ENCODE measurements at places on chromosomes 7 and 10.

DNA sequence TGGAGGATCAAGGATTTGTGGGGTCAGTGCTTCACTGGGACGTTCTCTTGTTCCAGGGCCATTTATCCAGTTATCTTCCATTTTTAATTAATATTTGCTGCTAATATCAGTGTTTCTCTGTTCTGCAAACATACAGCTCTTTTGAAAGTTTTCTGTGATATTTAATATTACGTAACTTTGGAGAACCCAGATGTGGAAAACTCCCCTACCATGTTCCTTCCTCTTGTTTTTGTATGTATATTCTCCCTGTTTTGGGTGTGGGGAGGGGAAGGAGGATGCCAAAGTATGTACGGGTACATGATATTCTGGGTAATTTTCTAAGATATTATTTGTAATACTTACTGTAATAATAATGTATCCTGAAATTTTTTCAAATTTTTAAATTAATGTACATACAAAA, 55.9 kb downstream of the MYO3A start:
- no peak for DNase-seq

DNA sequence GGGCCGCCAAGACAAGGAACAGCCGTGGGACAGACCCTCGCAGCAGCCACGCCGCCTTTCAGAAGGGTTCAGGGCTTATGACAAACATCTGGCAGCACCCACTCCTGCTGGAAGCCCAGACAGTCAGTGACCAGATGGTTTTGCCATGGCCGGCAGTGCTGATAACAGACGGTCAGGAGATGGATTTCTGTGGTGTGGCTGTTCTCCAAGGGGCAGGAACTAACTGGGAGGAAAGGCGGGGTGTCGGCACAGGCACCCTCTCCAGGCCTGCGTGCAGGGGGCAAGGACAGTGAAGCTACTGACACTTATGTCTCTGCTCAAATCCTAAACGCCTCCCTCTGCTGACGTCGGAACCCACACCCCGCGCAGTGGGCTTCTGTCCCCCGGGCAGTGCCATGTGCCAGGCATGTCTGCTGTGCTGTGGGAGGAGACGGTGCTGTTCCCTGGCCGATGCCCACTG, 416.1 kb downstream of the DNAJB6 start:
- no peak for DNase-seq

DNA sequence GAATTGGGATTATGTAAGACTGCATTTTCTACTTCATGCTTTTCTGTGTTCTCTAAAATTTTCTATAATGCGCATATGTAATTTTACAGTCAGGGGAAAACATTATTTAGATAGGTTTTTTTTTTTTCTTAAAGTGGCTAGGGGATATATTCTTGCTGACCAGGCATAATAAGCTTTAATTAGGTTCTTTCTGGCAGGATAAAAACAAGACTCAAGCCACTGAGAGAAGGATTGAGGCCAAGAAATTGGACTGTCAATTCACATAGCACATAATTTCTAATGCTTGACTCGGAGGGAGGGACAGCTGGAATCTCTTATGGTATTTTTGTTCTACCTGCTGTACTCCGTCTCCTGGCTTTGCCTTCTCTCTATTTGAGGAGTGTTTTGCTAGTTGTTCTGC, 119.8 kb upstream of the NPVF start:
- DNase-seq, result no peak

GRCh38 chr7:87628780-87629569, 777 bp downstream of the RUNDC3B start:
- DNase-seq, result no peak

- DNase-seq, result no peak
Measured at GRCh38 chr7:97731736-97732564, at the start of gene TAC1. Gene TAC1, plus strand, starts transcription at chr7:97732086. Its CDS starts 527 bp downstream, at chr7:97732613.

GRCh38 chr10:88541116-88541626, 41.9 kb downstream of the RNLS start:
- DNase-seq, result no peak

- no peak for DNase-seq
Measured at GRCh38 chr7:149683181-149683580, 90.2 kb downstream of the ZNF467 start.

DNA sequence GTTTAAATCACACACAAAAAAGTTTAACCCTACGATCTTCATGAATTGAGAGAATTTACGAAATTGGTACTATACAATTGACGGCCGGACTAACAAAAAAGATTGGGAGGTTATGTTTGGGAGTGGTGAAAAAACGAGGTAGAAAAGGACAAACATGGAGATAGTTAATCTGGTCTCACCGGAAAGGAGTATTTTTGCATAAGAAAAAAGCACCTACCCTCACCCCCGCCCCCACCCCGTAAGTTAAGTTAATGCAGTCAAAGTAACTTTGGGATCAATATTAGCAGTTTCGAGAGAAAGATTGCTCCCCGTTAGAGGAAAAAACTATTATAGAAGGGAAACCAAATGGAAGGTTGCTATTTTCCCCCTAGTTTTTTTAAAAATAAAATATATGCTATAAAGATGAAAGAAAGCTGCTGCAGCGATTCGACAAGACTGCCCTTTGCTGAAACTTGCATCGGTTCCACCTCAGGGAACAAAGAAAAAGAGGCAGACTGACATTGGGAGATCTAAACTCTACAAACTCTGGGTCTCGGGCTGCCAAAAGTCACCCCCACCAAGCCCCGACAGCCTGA, 3.5 kb downstream of the SP8 start:
- DNase-seq, result no peak

- DNase-seq, result no peak
Measured at GRCh38 chr7:50281680-50282445, 22.7 kb upstream of the IKZF1 start.

DNA sequence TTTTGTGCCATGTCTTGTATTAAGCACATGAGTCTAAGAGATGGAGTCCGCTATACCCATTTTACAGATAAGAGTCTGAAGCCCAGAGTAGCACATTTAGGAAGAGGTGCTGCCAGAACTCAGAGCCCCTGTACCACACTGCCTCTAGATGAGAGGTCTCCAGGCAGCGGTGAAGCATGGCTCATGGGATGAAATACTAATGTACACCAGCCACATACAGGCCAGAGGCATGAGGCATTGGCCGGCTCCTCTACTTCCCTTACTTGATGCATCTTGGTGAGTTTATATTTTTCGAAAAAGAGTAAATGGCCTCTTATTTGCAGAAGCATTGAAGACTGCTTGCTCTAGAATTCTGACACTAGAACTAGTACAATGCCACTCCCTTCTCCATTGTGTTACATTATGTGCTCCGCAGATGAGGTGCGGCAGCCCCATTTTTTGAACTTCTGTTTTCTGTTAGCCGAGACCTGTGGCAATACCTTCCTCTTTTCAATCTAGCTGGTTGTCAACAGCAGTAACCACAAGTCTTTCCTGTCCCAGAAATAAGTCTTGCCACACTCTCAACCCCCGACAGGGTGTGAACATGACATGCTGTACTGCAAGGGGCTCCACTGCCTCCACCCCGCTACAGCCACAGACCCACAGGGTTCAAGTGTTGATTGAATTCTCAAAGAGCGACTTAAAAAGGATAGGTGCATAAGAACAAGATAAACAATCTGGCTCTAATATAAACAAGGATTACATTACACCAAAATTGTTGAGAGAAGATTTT, 145.3 kb downstream of the CELF2 start:
- DNase-seq, result no peak

DNA sequence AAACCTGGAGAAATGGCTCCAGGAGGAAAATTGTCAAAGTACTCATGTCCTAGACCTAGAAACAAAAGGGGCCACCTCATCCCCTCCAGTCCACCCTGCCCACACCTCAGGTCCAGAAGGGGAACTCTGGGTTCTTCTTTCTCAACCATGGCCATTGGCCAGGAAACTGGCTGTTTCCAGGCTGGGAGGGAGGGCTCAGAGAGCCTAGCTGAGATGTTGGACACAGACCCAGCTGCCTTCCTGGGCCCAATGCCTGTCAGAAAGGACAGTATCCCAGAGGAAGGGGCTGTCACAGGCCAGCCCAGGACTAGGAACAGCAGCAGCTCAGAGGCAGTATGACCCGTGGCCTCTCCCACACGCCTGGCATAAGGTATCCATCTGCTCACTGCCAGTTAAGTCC, 9.6 kb downstream of the GRID1 start:
- no peak for DNase-seq

DNA sequence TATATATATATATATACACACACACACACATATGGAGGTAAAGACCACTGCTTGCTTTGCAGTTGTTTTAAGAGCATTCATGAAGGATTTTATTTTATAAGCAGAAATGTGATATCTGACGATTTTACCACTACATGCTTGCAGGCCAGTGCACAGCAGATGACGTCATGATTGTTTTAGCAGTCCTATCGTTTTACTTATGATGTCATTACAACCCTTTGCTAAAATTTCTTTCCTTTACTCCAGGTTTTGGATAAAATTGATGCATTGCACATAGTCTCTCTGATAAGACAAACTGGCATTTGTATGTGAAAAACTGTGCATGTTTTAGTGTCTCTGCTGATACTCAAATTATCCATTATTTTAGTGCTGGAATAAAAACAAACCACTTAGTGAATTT, 9.2 kb downstream of the EGFR start:
- no peak for DNase-seq

DNA sequence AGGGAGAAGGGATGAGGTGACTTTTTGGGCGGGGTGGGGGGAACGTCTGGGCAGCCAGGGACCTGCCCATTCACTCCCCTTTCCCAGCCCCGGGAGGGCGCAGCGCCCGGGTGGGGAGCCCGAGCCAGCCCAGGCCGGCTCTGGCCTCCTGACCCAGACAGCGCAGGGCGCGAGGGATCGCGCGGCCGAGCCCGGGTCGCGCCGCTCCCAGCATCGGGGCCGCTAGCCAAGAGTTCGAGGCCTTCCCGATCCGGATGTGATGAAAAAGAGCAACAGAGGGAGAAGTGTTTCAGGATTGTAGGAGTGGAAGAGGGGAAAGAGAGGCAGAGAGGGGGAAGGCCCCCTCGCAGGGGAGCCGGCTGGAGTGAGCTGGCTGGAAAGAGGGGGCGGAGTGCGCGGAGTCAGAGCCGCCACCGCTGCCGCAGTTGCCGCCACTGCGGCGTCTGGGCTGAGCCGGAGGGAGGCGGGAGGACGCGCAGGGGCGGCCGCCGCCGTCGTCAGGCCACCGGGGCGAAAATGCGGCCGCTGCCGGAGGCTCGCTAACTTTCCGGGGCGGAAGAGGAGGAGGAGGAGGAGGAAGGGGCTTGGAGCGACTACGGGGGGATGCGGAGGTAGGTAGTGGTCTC, at the start of gene MDFIC:
MDFIC (plus strand) TSS at position 69 of the 626 bp plus-strand sequence. CDS start 940 bp downstream, outside the sequence.
- DNase-seq, result no peak

DNA sequence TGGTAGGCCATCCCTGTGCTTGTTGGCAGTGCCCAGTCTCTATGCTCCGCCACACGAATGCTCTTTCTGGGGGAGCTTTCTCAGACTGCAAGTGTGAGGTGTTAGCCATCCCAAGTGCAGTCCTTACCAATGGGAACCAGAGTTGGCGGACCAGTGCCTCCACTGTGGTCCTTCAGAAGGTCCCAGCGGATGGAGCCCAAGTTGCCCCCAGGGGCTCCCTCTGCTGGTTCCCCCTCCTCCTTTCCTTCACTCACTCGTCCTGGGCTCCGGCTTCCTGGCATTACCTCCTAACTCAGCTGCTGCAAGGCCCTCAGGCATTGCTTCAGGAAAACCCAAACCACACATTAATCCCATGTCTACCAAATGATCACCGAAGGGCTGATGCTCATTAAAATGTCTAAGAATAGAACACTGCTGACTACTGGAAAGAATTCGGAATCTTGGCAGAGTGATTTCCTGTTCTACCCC, 139.8 kb downstream of the CUBN start:
- no peak for DNase-seq

DNA sequence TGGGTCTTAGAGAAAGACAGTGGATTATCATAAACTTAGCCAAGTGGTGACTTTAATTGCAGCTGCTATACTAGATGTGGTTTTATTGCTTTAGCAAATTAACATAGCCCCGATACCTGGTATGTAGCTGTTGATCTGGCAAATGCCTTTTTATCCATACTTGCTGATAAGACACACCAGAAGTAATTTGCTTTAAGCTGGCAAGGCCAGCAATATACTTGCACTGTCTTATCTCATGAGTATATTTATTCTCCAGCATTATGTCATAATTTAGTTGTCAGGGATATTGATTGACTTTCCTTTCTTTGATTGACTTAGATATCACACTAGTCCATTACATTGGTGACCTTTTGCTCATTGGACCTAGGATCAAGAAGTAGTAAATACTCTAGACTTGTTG, 12.8 kb downstream of the TMEM229A start:
- DNase-seq, result no peak

- no peak for DNase-seq
Measured at GRCh38 chr10:11551916-11552602, 59.4 kb downstream of the USP6NL start.

DNA sequence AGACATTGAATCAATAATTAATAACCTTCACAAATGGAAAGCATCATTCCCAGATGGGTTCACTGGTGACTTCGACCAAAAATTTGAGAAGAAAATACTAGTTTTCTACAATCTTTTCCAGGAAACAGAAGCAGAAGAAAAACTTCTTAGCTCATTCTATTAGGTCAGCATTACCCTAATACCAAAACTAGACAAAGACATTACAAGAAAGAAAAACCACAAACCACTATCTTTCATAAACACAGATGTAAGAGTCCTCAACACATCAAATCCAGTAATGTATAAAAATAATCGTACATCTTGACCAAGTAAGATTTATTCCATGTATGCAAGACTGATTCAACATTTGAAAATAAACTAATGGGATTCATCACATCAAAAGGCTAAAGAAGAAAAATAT, 64.0 kb upstream of the CDK1 start:
- no peak for DNase-seq

- DNase-seq, result no peak
Measured at GRCh38 chr7:1698951-1699350, 28.9 kb downstream of the ELFN1 start.

GRCh38 chr7:152025077-152025936, at the start of gene GALNT11:
Gene GALNT11, plus strand, starts transcription at chr7:152025674. Its CDS starts 68,554 bp downstream, at chr7:152094228.
- peak; percentile 48 for DNase-seq

GRCh38 chr7:6631605-6632004, 5.5 kb upstream of the ZNF316 start:
- DNase-seq, result no peak

DNA sequence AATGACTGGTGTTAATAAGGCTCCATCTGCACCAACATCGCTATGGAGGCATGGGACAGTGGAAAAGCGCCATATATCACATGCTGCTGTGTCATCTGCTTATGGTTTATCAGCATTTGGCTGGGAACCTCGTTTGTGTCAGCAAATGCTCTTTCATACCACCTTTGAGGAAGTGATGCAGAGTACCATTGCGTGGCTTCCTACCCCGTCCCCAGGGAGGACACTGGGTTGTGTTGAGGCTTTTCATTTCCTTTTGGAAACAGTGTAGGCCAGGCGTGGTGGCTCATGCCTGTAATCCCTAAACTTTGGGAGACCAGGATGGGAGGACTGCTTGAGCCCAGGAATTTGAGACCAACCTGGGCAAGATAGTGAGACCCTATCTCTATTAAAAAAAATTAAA, 6.8 kb downstream of the TACR2 start:
- DNase-seq, result no peak

GRCh38 chr10:74539317-74539716, 287.1 kb upstream of the KAT6B start:
- DNase-seq, result no peak

GRCh38 chr7:85184599-85185423, 2.0 kb downstream of the SEMA3D start:
- DNase-seq, result peak; percentile 33
